ENCODE measurements at places on chromosomes 4 and X.
A peak's percentile ranks its signal among the peaks of the same experiment; 100 is the strongest.

GRCh38 chrX:19448077-19448476 is 67.2 kb downstream of the MAP3K15 start:
- no peak for DNase-seq

DNA sequence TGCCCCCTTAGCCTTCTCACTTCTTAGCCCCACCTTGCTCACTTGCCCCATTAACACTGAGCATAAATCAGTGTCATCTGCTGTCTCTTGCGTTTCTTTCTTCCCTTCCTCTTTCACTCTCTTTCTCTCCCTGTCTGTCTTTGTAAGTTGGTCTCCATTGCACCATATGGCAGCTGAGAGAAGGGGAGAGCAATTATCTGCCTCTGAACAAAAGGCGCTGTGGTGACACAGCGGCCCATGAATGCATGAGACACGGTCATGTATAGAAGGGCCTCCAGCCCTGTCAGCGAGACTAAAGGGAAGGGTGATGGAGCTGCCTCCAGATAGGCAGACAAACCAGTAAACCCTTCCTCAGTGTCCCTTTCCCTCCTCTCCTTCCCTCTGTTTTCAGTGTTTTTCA is 88.8 kb upstream of the PCDH18 start:
- DNase-seq, result no peak

GRCh38 chr4:145552181-145552822 is 66.9 kb upstream of the MMAA start:
- no peak for DNase-seq

DNA sequence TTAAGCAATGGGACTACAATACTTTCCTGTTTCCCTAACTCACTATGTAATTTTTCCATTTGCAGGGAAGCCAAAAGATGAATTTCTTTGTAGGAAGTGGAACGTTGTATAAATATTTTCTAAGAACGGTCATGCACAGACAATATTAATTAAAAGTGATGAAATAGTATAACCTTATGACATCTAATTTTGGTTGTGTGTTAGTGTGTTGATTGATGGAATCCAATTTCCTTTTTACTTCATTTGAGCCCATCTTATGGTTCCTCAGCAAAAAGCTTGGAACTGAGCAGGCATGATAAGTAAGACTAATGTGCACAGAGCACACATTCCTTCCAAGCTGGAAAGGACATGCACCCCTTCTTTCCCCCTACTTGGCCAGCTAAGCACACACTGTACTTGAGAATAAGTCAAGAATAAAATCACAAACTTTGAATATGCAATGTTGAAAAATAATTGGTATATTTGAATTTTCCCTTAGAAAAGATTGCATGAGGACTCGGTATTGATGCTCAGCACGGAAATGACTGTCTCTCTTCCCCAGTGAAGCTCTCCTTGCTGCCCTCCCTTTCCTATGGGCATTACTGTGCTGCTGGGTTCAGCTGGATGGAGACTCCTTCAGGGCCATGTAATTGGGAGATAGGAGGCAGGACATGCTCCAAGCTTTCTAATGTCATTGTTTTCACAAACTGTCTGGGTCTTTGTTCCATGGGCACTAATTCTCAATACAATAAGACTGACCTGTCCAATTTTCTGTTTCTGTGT is 19.2 kb upstream of the PDLIM3 start:
- DNase-seq, result no peak

- DNase-seq, result no peak
Observed at GRCh38 chrX:19368576-19368975, 24.8 kb downstream of the PDHA1 start.

DNA sequence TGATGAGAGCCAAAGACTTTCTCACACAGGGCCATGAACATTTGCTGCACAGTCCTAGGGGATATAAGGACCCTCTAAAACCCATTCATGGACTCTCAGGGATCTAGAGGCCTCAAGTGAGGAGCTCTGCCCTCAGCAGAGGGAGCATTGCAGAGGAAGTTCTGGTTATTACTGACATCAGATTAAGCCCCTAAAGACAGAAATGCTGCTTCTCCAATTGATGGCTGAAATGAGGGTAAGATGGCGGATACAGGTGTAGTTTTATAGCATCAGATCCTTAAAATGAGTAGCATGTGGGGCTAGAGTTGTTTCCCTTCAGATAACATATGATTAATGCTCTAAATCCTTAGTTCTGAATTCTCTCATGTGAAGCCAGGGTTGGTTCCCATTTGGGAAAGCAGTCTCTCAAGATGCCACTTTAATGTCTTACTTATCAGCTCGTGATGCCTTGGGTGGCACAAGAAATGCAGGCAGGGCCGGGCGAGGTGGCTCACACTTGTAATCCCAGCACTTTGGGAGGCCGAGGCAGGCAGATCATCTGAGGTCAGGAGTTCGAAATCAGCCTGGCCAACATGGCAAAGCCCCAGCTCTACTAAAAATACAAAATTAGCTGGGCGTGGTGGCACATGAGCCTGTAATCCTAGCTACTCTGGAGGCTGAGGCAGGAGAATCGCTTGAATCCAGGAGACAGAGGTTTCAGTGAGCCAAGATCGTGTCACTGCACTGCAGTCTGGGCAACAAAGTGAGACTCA is 7.9 kb downstream of the RHOH start:
- no peak for DNase-seq

GRCh38 chr4:169233691-169234090 is 37.1 kb downstream of the SH3RF1 start:
- DNase-seq, result no peak

GRCh38 chr4:24330172-24330571 is 254.2 kb downstream of the DHX15 start:
- no peak for DNase-seq

DNA sequence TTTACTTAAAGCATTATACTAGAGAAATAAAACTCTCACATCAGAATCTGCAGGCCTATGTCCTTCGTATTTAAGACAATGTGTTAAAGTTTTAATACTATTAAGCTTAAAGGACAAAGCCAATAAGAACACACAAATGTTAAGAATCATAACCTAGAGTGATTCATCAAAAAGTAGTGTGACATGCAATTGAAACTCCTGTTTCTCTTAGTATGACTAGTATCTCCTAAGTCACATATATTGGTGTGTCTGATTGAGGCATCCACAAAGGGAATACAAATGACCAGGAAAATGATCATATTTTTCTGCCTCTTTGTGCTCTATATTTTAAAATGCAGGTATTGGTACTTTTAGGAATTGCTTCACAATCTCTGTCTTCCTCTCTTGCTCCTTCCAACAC is 23.8 kb downstream of the GPRASP3 start:
- DNase-seq, result no peak

DNA sequence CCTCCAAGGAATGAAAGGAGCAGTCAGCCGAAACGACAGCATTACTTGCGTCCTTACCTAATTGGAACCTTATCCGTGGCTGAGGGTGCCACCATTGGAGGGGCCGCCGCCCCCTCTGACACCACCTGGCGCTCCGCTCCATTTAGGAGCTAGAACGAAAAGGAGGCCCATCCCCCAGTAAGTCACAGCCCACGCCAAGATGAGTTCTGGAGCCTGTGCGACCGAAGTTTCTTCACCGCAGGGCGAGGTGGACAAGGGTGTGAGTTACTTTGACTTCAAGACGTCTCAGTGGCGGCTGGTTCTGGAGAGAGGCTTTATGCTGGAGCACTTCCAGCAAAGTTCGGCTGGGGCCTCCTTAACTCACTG is 729 bp upstream of the IRF2 start:
- DNase-seq, result no peak

GRCh38 chr4:119286377-119287002 is 35.4 kb downstream of the FABP2 start:
- DNase-seq, result peak; percentile 45

DNA sequence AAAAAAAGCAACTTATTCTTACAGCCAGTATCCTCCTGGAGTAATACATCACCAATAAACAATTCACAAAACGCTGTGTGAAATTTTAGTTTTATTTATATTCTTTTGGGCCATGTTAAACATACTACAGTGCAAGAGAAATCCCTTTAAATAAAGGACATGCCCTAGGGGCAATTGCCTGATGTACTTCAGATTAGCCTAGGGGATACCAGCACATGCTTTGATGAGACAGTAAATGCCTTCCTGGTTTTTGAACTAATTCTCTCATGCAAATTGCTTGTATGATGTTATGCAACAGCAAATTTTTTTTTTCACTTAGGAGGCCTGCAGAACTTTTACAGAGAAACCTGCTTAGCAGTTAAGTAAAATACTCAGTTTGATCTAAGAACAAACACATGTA is 711.9 kb upstream of the FRG1 start:
- DNase-seq, result no peak

DNA sequence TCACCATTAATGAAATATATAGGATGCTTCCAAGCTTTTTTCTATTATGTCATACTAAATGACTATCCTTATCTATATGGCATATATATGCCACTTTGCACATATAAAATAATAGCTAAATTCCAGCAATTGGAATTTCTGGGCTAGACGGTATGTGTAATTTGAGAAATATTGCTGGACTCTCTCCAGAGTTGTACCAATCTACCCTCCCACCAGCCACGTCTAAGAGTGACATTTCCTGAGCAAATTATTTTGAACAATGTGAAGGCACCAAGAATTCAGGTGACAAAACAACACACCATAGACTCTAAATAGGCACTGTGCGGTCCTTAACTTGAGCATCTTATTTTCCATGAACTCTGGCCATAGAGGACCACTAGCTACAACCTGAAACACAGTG is 62.3 kb downstream of the RFC1 start:
- no peak for DNase-seq

GRCh38 chrX:71578253-71579135 is at the start of gene GCNA:
Gene GCNA, plus strand, starts transcription at chrX:71578437. Its CDS starts 2,385 bp downstream, at chrX:71580822.
- no peak for DNase-seq

- DNase-seq, result no peak
Observed at GRCh38 chr4:54315561-54316538, 86.8 kb downstream of the PDGFRA start.

DNA sequence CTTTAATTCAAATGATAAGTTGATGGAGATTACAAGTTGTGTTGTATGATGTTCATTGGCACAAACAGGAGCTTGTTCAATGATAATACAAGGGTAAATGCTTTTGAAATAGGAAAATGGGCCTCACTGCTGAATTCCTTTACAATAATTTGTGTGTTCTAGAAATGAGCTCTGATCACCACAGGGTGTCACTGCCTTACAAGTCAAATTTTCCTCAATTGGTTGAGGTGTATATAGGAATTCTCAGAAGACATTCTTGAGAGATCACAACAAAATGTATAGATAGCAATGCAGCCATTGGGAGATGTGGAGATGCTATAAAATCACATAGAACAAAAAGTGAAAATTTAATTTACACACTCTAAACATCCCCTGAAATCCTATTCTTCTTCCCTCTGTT is 49.6 kb downstream of the KLF8 start:
- no peak for DNase-seq

- no peak for DNase-seq
Observed at GRCh38 chr4:38624311-38624710, 39.7 kb upstream of the KLF3 start.

DNA sequence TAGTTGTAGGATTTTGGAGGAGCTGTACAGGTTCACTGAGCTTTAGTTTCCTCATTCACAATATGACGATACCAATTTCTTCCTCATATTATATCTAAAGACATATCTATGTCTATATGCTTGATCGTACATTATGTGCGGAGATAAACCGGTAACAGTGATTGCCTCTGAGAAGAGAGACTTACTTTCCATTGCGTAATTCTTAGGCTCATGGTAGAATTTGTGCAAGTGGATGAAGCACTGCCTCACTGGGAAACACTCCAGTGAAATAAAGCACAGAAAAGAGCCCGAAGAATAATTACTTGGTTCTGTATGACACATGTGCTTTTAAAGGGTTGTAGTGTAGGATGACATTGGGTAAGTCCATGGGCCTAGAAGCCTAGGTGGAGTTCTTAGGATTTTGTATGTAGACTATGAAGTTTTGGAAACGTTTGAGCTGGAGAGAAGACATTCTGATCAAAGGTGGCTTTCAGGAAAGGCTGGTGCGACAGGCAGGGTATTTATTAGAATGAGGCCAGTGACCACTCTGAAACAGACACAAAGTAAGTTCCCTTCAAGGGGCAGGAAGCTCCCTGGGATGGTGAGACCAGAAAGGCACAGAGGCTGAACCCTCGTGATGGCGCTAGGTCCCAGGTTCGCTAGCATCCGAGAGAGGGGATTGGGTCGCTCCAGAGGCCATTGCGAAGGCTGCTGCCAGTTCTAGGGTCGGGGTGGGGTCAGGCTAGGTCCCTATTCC is 649 bp upstream of the VBP1 start:
- DNase-seq, result no peak

DNA sequence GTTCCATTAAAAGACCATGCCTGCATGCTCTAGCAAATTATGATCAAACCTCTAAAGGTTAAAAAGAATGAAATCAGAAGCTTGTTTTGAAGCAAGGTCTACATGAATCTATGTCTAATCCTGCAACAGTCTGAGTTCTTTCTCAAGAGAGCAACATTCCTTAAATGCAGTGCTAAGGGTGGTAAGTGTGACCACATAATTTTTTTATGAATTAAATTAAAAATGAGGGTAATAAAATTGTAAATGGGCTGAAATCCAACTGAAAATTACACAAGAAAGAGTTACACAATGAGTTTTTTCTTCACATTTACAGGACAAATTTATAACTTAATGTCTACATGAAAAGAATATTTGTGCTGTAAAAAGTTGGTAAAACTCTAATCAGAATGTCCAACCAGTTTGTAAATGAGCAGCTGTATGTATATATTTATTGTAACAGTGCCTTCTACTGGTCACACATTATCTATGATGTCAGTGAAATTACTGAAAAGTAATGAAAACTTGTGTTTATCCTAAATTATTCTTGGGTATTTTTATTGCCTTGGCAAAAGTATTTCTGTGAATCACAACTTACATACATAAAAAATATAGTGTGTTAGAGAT is 336.3 kb upstream of the PITX2 start:
- DNase-seq, result no peak

- no peak for DNase-seq
Observed at GRCh38 chrX:20693078-20693477, 426.4 kb upstream of the RPS6KA3 start.

- DNase-seq, result no peak
Observed at GRCh38 chr4:40193016-40193571, 3.7 kb upstream of the RHOH start.

- no peak for DNase-seq
Observed at GRCh38 chr4:85938062-85938461, 421.8 kb downstream of the MAPK10 start.

GRCh38 chrX:154750301-154751202 is at the start of gene GAB3:
Gene GAB3, minus strand, starts transcription at chrX:154751077. Its CDS starts 52 bp downstream, at chrX:154751025.
- no peak for DNase-seq

GRCh38 chr4:78347527-78347926 is 204.0 kb upstream of the ANXA3 start:
- DNase-seq, result no peak

GRCh38 chr4:174590336-174590735 is 68.0 kb upstream of the HPGD start:
- DNase-seq, result no peak

DNA sequence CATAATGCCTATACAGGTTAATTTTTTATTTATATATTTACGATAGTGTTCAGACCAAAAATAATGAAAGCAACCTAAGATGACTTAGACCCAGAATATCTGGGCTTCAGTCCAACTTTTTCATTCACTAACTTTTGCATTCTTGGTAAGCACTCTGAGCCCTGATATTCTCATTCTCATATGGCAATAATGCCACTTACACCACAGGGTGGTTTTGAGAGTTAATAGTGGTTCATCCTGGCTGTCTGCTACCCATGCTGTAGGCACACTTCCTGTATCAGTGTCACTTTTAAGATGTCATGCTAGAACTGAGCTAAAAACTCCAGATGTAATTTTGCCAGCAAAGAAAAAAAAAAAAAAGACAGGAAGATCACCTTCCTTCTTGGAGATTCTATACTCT is 508.7 kb upstream of the FMR1 start:
- no peak for DNase-seq
